Liver (tissue), 10 donors: ENCODE measurements at places on chromosomes 7 and 10. TPM values are rescaled to one million over a fixed set of nuclear protein-coding genes. Genes with fewer than 3 reads are reported as not detected.

DNA sequence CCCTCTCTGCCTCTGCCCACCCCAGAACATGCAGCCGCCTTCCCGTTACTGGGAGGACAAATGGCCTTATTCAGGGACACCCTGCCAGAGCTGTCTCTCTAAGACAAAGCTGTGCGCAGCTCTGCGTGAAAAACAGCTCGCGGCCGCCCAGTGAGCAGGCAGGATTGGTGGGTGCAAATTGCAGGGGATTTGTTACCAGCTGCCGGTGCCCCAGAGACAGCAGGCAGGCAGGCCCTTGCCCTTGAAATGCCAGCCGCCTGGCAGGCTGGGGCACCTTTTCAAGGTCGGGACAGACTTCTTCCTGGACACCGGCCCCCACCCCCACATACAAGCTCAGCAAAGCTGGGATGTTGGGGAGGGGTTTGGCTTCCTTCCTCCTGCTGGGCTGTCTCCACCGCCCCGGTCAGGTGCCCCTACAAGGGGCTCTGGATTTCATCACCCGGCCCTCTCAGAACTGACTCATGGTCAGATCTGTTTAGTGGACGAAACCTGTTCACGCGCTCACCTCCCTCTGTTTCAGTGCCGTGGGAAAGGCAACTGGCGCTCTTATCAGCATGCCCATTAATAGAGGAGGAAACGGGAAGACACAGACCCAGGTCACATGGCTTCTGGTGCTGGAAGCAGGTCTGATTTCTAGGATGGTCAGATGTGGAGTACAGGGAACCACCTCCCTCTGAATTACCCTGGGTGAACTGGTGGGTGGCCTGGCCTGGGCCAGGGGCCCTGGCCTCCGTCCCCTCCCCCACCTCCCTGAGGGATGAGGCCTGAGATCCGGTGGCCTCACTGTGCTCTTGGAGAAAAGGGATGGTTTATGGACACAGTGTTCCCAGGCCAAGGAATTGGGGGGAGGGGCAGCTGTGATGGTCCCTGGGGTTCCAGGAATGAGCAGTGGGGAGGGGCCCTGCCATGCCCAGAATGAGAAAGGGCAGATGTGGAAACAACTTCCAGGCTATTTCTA lies 123.9 kb upstream of the PPIF start:
- DNase-seq = no peak

DNA sequence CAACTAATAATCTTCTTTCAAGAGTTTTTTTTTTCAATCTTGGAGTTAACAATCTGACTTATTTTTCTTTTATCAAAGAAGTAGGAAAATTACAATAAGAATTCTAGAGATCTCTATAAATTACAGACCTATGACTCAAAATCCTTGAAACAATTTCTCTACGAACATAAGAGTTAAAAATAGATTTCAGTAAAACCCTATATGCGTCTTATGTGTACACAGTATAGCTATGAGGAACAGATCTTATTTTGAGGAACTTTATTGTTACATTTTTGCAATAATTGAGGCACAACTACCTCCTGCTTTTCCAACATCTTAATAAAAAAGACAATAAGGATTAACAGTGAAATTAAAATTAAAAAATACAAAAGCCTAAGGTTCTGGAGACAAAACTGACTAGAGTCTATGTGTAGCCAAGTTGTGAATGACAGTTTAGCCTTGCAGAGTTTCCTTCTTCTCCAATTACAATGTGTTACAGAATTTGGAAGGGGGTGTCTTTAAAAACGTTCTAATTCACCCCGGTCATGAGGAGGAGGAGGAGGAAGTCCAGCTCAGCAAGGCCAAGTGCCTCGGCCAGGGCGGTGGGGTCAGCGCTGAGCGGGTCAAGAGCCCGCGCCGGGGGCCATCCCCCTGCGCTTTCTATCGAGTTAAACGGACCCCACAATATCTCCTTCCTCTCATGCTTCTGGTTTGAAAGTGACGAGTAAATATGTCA lies 40.5 kb downstream of the AMZ1 start:
- no peak for DNase-seq

GRCh38 chr10:43683451-43684291 lies 35.0 kb upstream of the ZNF32 start:
- DNase-seq = no peak

- DNase-seq = no peak
Measured at GRCh38 chr7:132871419-132871818, 210.5 kb downstream of the CHCHD3 start.

DNA sequence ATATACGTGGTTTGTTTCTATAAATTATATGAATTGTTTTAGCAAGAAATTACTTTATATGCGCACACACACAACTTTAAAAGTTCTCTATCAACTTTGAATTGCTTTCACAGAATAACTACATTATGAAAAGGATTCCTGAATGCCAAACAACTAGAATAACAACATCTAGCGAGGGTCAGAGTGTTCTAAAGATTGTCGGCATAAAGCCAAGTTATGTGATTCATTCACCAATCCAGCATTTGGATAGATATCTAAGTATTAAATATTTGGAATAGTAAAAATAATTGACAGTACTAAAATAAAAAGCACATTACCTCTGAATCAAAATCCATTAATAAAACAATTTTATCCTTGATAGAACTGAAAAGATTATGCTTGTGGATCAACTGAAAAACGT lies 125.3 kb upstream of the AMPH start:
- no peak for DNase-seq

DNA sequence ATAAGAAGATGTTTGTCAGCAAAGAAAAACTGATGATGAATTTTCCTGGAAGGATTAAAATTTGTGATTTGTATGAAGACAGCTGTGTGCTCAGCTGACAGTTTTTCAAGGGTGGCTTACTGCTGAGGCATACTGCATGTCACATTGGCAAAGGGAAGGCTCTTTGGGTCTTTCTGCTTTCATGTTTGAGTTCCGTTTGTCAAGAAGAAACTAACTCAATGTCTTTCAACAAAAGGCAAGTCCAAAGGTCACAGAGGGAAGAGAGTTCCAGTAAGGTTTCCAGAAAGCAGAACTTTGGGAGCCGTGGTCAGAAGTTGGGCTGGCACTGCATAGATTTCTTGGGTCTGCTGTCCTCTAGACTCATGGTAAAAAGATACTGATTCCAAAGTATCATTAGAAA lies 16.9 kb downstream of the DYDC2 start:
- no peak for DNase-seq

DNA sequence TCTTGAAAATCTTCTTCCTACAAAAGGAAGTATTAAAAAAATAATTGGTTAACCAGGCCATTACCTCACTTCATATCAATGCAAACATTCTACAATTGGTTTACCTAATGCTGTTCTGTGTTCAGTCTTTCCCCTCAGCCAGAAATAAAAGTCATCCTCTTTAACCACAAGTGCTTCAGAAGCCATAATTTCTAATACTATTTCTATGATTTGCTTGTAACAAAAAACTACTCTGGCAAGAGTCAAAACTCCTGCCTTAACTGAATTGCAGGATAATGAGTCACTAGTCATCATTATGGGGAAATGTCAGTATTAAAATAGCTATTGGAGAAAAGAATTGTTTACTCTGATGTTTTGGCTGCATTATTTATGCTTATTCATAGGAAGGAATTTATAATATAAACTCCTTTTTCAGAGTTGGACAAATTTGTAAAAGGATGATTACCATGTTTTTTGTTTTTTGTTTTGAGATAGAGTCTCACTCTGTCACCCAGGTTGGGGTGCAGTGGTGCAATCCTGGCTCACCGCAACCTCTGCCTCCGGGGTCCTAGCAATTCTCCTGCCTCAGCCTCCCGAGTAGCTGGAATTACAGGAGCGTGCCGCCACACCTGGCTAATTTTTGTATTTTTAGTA lies 55.5 kb upstream of the ODAD2 start:
- no peak for DNase-seq

DNA sequence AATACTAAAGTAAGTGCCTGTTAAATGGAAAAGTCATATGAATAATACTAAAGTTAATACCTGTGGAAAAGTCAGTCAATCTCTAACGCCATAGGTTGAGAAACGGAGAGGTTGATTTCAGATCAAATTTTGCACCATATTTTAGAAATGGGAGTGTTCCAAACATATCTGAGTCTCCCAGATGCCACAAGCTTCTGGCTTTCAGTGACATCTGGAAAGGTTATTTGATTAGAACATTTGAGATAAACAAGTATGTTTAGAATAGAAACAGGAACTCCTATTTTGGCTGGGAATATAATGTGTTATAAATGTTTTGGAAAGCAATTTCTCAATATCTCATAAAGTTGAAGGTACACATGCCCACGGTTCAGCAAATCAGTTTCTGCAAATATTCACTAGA lies 5.8 kb downstream of the MACC1 start:
- no peak for DNase-seq

DNA sequence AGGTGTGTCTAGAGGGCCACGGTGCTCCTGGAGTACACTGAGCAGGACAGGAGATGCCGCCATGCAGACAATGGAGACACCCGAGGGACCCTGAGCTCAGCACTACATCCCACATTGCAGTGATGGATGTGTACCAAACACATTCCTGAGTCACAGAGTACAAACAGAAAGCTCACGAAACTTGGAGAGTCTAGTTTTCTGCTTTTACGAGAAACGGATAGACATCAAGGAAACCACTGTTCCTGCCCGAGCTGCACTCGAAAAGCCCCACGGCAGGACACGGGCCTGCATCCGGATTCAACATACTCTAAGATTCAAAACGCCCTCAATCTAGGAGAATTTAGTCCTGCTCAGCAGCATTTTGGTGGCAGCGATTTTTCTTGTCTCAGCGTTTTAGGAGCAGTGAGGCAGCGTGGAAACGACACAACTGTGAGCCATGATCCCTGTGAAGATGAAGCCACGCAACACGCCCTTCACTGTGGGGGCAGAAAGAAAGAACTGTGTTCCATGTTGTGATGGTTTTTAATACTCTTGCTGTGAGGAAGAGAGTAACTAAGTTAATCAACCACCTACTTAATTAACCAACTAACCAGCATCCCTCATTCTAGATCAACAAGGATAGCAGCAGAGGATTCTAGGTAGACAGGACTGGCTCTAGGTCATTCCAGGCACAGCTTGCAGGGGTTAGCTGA lies 3.2 kb downstream of the TNS3 start:
- no peak for DNase-seq

Gene IL6
- total RNA-seq = not detected
